ENCODE measurements at places on chromosomes 2 and 18.

GRCh38 chr2:241870081-241870541, 582 bp downstream of the RTP5 start:
- no peak overlapping the region for H3K4me3 ChIP-seq
- no peaks in the 10 kb centered on the region for H3K27me3 ChIP-seq
- H3K4me1 ChIP-seq: peaks cover 16% of the 10 kb centered on the region
- no peaks in the 10 kb centered on the region for H3K36me3 ChIP-seq
- no peak for DNase-seq

DNA sequence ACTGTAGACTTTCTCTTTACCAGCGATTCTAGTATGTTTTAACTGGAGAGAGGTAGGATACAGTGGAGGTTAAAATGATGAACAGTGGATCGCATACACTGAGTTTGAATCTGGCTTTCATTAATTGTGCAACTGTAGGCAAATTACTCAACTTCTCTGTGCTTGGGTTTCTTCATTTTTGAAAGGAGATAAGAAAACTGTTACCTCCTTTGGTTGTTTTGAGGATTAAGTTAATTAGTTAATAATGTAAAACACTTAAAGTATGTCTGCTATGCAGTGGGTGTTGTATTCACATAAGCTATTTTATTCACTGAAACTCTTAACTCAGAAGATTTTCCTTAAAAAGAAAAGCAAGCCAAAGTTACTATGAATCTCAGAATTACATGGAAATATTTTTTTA, 111.8 kb upstream of the CYP20A1 start:
- no peak for DNase-seq
- H3K27ac ChIP-seq: no peak overlapping the region
- H3K4me1 ChIP-seq: no peaks in the 10 kb centered on the region
- no peaks in the 10 kb centered on the region for H3K36me3 ChIP-seq
- H3K27me3 ChIP-seq: no peaks in the 10 kb centered on the region

DNA sequence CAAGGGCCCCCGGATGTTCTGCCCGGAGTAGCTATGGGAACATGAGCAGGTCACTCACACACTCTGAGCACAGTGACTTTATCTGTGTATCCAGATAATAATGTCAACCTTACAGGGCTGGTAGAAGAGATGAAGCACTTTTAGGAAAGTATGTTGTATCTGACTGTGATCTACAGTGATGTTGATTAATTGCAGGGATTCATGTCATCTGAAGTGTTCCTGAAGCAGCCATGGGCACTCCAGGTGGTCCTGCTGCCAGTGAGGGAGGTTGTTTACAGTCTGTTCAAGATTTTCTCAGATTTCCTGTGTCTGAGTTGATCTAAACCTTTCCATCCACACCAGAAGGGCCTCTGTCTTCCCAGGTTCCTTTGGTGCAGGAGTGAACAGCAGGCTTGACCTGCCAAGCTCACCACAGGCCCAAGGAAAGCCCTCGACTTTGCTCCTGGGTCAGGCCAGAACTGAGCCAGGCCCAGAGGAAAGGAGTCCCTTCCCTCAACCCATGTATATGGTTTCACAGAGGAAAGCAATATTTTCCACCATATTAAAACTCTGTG, 28.0 kb downstream of the KIAA2012 start:
- H3K27me3 ChIP-seq: no peaks in the 10 kb centered on the region
- no peak for DNase-seq
- H3K36me3 ChIP-seq: no peaks in the 10 kb centered on the region
- H3K4me3 ChIP-seq: no peak overlapping the region
- H3K27ac ChIP-seq: no peak overlapping the region
- H3K4me1 ChIP-seq: no peaks in the 10 kb centered on the region

GRCh38 chr18:35673682-35674081, 92.1 kb downstream of the GALNT1 start:
- no peaks in the 10 kb centered on the region for H3K27me3 ChIP-seq
- DNase-seq: no peak
- H3K27ac ChIP-seq: no peak overlapping the region
- H3K4me3 ChIP-seq: no peak overlapping the region
- H3K36me3 ChIP-seq: no peaks in the 10 kb centered on the region
- no peaks in the 10 kb centered on the region for H3K4me1 ChIP-seq

DNA sequence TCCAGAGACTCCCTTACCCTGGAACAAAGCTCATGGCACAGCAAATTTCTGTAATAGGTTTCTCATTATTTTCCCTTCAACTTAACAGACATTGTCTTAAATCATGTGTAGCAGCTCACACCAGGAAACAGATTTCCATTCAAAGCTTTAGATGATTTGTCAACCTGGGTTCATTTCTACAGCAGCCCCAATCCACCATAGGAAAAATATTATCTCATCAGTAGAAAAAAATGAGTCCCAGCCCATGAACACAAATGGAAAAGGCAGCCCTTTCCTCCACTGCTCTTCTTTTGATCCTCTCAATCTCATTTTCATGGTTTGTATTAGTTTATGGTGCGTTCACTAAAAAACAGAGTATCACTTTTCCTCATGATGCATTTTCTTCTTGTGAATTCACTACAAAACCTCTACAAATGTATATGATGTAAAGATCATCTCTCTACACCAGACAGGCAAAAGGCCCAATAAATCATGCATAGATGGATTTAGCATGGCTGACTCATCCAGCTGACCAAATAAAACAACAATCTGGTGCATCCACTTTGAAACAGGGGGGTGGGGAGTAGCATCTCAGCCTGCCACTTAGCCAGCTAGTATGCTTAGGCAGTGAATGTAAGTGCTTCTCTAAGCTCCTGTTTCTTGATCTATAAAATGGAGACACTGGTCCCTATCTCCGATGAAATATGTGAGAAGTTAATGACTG, 78.6 kb downstream of the SATB2 start:
- no peaks in the 10 kb centered on the region for H3K36me3 ChIP-seq
- H3K27me3 ChIP-seq: no peaks in the 10 kb centered on the region
- no peak overlapping the region for H3K4me3 ChIP-seq
- H3K27ac ChIP-seq: no peak overlapping the region
- no peak for DNase-seq
- no peaks in the 10 kb centered on the region for H3K4me1 ChIP-seq

GRCh38 chr18:78719821-78720220, 259.8 kb upstream of the SALL3 start:
- H3K4me1 ChIP-seq: no peaks in the 10 kb centered on the region
- H3K27ac ChIP-seq: no peak overlapping the region
- no peaks in the 10 kb centered on the region for H3K36me3 ChIP-seq
- no peaks in the 10 kb centered on the region for H3K27me3 ChIP-seq
- H3K4me3 ChIP-seq: no peak overlapping the region

DNA sequence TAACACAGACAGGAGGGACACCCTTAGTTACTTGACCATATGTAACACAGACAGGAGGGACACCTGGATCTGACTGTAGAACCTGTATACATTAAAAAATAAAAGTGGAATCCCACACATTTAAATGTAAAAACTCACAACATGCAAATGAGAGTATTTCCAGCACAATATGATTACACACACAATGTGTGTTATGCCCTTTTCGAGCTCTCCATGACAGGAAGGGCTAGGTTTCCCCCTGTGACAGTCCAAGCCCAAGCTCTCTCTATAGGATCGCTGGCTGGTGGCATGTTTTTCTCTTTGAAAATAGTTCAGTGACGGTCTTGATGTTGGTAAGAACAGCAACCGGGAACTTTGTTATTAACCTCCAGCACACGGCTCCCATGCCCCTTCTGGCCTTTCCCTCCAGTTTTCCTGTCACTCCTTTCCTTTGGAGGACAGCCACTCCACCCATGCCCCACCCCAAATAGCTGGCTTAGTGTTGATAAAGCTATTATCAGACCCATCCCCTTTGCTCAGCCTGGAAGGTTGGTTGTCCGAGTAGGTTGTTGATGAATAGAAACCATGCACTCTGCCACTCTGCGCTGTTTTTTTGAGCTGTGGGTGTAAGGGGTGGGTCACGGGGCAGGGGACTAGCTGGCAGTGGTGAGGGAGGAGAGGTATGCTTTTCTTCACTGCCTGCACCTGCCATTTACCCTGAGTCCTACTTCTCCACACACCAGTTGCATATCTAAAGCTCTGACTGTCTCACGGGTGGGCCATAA, 2.7 kb downstream of the RASGRP3 start:
- H3K36me3 ChIP-seq: no peaks in the 10 kb centered on the region
- no peak overlapping the region for H3K4me3 ChIP-seq
- peaks cover 9% of the 10 kb centered on the region for H3K4me1 ChIP-seq
- H3K27me3 ChIP-seq: no peaks in the 10 kb centered on the region
- DNase-seq: no peak

DNA sequence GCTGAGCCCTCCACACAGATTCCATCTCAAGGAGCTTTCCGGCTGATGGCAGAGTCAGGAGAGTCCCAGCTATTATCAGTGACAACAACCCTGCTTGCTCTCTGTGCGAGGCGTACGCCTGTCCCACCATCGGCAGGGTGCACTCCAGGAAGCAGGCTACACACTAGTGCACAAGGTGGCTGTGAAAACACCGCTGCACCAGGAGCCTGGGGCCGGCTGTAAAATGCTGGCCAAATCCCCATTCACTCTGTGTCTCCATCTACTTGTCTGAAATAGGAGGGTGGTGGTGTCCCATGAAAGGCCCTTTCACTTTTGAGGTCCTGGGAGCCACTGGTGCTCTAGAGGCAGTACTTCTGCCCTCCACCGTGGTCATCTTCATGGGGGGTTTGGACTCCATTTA, 183.2 kb upstream of the SMAD2 start:
- H3K27me3 ChIP-seq: no peaks in the 10 kb centered on the region
- DNase-seq: no peak
- no peak overlapping the region for H3K4me3 ChIP-seq
- no peaks in the 10 kb centered on the region for H3K4me1 ChIP-seq
- no peak overlapping the region for H3K27ac ChIP-seq
- no peaks in the 10 kb centered on the region for H3K36me3 ChIP-seq

DNA sequence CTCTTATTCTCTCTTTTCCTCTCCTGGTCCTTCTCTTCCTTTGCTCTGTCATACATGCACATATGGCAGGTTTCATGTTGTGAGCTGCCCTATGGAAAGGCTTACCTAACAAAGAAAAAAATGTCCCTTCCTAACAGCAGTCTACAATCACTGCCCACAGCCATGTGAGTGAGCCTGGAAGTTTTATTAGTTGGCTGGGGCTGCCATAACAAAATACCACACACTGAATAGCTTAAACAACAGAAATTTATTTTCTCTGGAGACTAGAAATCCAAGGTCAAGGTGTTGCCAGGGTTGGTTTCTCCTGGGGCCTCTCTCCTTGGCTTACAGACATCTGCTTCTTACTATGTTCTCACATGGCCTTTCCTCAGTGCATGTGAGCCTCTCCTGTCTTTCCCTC, 142.1 kb downstream of the TRIB2 start:
- peaks cover 40% of the 10 kb centered on the region for H3K4me1 ChIP-seq
- H3K4me3 ChIP-seq: no peak overlapping the region
- H3K27ac ChIP-seq: no peak overlapping the region

DNA sequence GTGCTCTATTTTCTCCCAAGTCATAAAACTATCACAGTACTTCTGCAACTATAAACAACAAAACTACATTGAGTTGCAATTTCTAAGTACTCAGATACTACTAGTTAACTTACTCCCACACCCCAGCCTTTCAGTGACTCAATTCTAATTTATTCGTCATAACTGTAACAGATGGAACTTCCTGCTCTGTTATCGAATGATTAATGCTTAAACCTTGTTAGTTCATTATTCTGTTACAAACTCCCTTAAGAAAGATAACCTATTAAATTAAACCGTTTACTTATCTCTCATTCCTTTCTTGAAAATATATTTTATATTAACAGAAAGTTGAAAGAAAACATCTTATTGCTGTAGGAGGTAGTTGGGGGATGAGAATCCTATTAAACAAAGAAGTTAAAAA, 17.0 kb downstream of the TNFAIP6 start:
- no peak for DNase-seq
- H3K27me3 ChIP-seq: no peaks in the 10 kb centered on the region
- H3K4me3 ChIP-seq: no peak overlapping the region

DNA sequence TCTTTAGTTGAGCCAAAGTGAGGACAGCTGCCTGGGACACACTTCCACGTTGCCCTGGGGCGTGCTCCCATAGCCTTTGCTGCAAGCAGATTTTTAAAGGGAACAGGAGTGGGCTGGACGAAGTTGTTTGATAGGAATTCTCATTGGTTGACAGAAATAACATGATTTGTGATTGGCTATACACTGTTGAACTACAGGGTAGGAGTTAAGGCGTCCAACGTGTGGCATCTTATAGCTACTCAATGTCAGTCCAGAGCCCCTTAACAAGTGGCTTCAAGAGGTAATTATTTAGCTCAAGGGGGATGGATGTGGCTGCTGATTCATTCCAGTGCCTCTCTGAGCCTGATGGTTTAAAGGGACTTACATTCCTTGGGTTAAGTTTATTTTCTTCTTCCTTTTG, 65.5 kb downstream of the ACAA2 start:
- H3K27ac ChIP-seq: no peak overlapping the region
- no peaks in the 10 kb centered on the region for H3K36me3 ChIP-seq
- H3K4me3 ChIP-seq: no peak overlapping the region
- DNase-seq: no peak
- peaks cover 7% of the 10 kb centered on the region for H3K4me1 ChIP-seq

DNA sequence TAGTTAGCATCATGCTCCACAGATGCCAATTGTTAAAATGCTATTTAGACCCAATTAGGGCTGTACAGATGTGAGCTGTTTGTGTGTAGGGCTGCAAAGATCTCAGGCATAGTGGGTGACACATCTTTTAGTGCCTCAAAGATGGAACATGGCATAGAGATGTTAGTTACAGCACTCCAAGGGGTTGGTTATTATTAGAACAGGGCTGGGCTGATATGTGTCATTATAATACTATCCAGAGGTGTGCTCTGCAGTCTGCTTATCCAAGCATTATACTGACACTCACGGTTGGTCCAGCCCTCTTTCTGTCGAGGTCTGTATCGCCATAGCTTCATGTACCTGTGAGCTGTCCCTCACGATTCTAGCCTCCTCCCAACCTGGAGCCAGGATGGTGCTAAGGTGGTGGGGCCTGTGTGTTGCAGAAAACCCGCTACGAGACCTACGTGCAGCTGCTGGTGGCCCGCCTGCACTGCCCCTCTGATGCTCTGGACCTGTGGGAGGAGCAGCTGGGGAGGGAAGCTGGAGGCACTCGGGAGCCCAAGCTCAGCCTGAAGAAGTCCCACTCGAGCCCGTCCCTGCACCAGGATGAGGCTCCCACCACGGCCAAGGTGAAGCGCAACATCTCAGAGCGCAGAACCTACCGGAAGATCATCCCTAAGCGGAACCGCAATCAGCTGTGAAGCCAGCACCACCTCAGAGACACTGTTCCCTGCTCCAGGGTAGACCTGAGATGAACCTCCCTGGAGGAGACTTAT, 27.1 kb downstream of the PSD4 start:
- H3K27me3 ChIP-seq: no peaks in the 10 kb centered on the region
- H3K36me3 ChIP-seq: peaks cover 72% of the 10 kb centered on the region
- H3K4me1 ChIP-seq: peaks cover 9% of the 10 kb centered on the region
- no peak for DNase-seq
- no peak overlapping the region for H3K4me3 ChIP-seq

Data from naive thymus-derived CD4-positive, alpha-beta T cell (primary cell).